ENCODE measurements at places on chromosomes 11 and 22. TPM values are rescaled to one million over a fixed set of nuclear protein-coding genes. Genes with fewer than 3 reads are reported as not detected.

- DNase-seq: no peak
These were observed 18.5 kb upstream of the MED17 start for GRCh38 chr11:93765551-93765950.

DNA sequence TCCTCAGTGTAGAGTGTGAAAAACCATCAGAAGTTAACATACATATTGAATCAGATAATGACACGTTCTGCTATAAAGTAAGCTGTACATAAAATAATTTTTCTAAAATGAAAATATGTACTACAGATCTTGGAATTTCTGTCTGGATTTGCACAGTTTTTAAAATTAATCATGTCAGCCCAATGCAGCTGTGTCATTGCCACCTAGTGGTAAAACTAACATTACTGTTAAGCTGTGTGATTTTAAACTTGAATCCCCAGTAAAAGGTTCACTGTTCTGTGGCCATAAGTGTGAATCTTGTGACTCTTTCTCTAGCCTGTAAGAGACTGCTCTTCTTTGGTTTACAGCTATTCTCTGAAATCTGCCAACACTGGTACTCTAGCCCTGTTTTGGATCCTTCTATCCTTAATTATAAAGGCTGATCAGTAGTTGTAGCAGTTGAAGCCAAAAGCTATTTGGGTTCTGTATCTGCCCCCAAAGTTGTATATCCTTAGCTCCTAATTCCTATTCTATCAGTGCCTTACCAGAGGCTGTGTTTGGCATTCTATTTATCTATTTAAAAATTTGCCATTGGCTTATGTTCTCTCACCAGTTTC lies 4.0 kb downstream of the JRKL start:
- no peak for DNase-seq

- no peak for DNase-seq
These were observed 60.2 kb upstream of the PPARA start for GRCh38 chr22:46090036-46090591.

GRCh38 chr11:134577751-134578395 lies 165.8 kb upstream of the B3GAT1 start:
- no peak for DNase-seq

GRCh38 chr22:48263431-48263765 lies 1500.9 kb downstream of the TBC1D22A start:
- no peak for DNase-seq

Gene TRIM49
- not detected for total RNA-seq

GRCh38 chr11:47904048-47904447 lies 55.9 kb upstream of the NUP160 start:
- no peak for DNase-seq

DNA sequence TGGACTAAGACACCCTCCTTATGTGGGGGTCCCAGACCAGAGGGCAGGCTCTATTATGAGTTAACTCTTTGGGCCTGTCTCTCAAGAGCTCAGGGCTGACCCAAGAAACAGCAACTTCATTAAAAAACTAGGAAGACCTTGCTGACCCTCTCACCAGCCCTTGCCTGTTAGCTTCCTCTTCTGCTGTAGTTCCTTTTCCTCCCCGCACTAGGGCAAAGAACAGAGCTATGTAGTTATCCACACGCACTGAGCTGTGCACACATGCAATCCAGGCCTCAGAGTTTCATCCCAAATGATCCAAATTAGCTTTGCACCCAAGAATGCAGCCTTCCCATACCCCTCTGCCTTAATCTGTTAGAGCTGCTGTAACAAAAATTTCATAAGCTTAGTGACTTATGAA lies 539.6 kb upstream of the CADM1 start:
- no peak for DNase-seq

DNA sequence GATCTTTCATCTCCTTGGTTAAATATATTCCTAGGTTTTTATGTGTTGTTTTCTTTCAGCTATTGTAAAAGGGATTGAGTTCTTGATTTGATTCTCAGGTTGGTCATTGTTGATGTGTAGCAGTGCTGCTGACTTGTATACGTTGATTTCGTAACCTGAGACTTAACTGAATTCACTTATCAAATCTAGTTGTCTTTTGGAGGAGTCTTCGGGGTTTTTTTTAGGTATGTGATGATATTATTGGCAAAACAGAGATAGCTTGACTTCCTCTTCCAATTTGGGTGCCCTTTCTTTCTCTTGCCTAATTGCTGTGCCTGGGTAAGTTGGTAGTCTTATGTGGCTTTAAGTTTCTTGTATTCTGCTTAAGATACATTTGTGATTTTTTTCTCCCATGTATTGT lies 52.8 kb downstream of the CBL start:
- DNase-seq: no peak

Gene SYT7
- not detected for total RNA-seq

Gene CRYBB2
- total RNA-seq: not detected

GRCh38 chr22:37464181-37464580 lies 22.0 kb downstream of the MFNG start:
- no peak for DNase-seq

Gene LMF2
- total RNA-seq: 62.1 TPM

Gene ART1
- not detected for total RNA-seq

DNA sequence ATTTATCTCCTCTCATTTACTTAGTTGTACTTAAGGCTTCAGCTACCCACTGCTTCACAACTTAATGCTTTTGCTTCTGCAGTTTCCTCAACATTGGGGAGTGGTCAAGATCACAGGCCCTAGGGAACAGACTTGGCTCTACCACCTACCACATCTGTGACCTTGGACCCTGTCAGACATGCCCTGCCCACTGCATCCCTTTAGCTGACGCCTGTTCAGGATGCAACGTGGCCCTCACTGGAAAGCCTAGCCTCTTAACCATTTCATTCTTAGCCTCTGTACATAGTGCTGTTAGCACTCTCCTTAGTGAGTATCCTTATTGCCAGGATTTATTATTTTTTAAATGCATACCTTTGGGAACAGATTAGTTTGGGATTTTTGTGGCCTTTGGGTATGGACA lies 34.4 kb downstream of the TNRC6B start:
- DNase-seq: no peak

Gene POLD3
- total RNA-seq: 60.8 TPM

Gene PGA3
- total RNA-seq: not detected

DNA sequence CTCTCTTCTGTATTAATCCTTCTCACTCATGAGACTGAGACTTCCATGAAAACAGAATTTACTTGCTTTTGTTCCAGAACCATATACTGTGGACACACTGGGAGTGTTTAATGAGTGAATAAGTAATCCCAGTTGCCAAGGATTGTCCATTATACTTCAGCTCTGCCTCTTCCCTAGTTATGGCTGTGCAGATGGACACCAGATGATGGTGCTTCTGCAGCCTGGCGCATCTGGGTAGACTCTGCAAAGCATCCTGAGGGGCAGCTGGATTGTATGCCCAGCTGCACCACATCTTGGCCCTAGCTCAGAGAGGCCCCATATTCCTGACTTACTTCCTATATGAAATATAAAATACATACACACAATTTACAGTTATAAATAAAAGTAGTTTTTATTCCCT lies 43.5 kb downstream of the DBX1 start:
- no peak for DNase-seq

DNA sequence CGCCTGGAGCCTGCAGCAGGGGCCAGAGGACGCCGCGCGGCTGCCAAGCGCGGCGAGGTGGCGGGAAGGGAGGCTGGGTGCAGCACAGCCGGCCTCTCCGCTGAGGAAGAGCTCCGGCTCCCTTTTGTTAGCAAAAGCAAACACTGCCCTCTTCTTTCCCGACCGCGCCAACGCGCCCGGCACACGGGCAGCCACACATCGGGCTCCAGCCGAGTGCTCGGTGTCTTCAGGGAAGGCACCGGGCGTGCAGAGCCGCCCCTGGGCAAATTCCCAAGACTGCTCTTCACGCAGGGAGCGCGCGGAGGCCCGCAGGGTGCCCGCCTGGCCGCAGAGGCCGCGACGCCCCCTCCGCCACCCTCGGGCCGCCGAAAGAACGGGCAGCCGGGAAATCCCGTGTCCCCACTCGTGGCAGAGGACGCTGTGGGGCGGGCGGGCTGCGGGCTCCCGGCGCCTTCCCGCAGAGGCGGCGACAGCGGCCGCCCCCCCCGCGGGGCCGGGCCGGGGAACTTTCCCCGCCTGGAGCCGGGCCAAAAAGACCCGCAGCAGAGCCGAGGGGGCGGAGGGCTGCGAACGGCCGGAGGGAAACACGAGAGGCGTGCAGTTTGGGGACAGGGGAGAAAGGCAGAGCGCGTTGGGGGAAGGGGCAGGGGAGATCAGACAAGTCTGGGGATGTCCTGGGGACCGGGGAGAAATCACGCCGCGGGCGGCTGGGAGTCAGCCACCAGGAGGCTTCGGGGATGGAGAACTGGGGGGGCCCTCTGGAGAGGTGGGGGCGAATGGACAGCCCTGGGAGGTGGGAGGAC lies 931 bp downstream of the CADM1 start:
- DNase-seq: peak; percentile 44

DNA sequence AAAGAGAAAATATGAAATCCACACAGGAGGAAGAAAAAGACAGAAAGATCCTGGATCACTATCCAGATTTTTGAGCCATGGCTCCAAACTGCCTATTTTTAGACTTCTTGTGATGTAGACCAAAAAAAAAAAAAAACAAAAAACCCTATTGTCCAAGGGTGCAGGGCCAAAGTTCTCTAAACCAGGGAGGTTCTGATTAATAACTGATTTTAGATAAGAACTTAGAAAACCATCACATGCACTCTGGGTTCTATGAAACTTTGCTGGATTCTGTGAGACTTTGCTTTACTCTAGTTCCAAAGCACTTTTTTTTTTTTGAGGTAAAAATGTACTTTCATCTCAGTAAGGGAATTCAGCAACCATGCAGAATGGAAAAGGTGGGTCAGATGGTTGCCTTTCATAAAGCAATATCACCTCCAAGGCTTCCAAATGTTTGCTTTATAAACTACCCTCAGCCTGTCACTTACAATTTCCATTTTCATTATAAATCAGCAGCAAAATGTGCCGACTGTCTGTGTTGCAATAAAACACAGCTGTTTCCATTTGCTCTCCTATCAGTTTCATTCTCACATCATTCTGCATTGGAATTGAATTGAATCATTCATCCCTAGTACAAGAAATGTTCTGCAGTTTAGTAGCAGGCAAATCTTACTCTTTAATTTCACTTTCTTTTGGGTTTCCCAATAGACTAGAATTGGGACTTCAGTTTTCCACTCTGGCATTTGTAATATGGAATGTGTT lies 1584.3 kb upstream of the RAG2 start:
- DNase-seq: no peak

All from activated CD4-positive, alpha-beta memory T cell treated with anti-CD3 and anti-CD28 coated beads for 36 hours (primary cell).